ENCODE measurements at places on chromosomes 1 and 21.

- no peak for DNase-seq
Observed at GRCh38 chr1:19640363-19641316, 3.5 kb upstream of the NBL1 start.

- no peak for DNase-seq
Observed at GRCh38 chr21:31713973-31714740, 17.8 kb downstream of the SCAF4 start.

DNA sequence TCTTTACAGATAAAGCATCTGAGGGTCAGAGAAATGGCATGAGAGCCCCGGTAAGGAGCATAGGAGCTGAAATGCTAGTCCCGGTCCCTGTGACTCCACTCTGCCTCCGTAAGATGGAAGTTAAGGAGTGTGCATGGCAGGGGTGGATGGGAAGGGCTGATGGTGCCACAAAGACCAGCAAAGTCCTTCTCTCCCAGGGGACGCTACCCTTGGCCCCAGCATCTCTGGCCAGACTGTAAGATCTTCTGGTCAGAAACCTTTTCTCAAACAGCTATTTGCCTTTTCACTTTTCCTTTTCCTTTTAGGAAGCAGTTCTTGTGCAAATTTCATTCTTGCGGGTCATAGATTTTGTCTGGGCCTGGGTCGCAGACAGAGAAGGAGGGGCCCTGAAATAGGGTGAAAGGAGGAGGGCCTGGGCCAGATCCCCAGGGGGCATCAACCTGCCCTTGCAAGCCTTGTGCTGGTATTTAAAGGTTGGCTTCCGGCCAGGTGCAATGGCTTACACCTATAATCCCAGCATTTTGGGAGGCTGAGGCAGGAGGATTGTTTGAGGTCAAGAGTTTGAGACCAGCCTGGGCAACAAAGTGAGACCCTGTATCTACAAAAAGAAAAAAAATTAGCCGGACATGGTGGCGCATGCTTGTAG, 14.4 kb upstream of the EPS8L3 start:
- DNase-seq: no peak

DNA sequence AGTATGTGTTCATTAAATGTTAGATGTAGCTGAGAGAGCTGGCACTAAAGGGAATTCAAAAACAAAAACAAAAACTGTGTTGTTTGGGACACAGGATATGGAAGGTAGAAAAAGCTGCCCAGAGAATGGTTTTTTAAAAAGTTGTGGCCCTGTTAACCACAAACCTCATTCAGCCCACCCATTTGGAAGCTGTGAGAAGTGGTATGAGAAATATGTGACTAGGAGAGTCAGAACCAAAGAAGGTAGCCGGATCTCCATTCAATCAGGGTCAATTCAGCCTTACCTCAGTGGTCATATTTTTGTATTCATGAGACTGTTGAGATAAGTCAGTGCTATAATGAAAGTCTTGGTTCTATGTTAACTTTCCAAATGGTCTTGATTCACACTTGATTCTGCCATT, 29.8 kb upstream of the CACYBP start:
- DNase-seq: no peak

GRCh38 chr1:2559509-2560298, 3.5 kb downstream of the TNFRSF14 start:
- DNase-seq: no peak

DNA sequence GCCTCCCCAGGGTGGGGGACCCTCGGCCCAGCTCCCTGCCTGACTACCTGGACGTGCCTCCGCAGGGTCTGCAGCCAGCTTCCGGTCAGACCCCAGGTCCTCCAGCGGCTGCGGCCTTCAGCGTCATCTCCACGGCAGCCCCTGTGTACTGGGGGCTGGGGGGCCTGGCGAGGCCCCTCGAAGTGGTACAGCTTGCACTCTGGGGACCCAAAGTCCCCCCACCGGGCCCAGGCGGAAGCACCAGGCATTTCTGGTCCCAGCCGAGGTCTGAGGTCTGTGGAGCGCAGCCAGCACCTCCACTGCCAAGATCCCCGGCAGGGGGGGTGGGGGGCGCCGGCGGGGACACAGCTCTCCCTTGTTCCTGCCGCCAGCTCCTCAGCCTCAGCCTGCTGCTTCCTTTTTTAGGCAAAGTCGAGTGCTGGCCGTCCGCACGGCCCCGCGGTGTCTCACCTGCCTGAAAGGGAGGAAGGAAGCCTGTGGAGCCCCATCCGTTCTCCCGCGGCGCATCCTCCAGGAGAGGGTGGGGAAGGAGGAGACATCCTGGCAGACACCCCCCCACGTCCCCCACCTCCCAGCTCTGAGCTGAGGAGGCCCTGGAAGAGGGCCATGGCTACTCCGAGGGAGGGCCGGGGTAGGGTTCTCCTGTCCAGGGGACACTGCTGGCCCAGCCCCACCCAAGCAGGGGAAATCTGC, 1.2 kb upstream of the VWA1 start:
- no peak for DNase-seq

GRCh38 chr1:19644395-19644680, 227 bp downstream of the NBL1 start:
- DNase-seq: no peak

DNA sequence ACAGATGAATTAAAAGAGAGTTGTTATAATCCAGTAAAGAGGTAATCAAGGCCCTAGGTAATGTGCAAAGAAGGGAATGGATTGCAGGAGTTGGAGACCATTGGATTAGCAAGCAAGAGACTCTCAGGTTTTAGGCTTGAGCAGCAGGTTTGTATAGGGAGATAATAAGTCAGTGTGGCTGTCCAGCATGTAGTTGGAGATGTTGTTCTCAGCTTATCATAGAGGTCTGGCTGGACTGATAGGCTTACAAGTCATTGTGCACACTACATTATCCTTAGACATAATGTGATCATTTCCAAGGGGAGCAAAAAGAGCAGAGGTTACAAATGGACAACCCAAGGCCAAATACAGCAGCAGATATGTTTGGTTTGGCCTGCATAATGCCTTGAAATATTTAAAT, 45.9 kb upstream of the SAMD13 start:
- no peak for DNase-seq

- peak; percentile 54 for DNase-seq
Observed at GRCh38 chr21:36203603-36203889, 46.9 kb downstream of the DOP1B start.

GRCh38 chr1:12014141-12014991, 4.9 kb upstream of the MIIP start:
- DNase-seq: no peak

DNA sequence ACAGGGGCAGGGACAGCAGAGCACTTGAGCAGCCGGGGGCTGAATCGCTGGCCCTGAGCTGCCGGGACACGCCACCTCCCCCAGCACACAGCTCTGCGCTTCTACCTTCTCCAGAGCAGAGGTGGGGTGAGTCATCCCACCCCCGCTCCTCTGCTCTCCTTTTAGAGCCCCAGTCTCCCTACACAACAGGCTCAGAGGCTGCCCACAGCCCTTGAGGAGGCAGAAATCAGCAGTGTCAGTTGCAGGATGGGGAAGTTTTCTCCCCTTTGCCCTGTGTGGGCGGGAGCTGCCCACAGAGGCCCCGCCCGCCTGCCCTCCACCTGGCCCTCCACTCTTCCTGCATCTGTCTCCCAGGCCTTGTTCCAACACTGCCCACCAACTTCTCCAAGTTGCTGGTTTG, 94.6 kb downstream of the STUM start:
- DNase-seq: no peak

GRCh38 chr1:4307911-4308545, 346.4 kb upstream of the AJAP1 start:
- DNase-seq: no peak

- peak; percentile 58 for DNase-seq
Observed at GRCh38 chr1:43349594-43350306, 9.0 kb upstream of the CDC20 start.

DNA sequence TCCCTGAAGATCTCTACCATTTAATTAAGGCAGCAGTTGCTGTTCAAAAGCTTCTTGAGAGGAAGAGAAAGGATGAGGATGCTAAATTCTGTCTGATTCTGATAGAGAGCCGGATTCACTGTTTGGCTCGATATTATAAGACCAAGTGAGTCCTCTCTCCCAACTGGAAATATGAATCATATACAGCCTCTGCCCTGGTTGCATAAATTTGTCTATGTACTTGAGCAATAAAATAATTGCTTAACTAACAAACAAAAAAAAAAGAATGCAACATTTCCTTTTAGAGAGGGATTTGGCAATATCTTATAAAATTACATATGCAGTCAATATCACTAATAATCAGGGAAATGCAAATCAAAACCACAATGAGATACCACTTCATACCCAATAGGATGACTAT, 26.8 kb downstream of the ALDH9A1 start:
- DNase-seq: no peak

GRCh38 chr1:10865518-10866320, 69.3 kb upstream of the CASZ1 start:
- no peak for DNase-seq

- DNase-seq: no peak
Observed at GRCh38 chr1:51842261-51842660, 36.3 kb downstream of the NRDC start.

GRCh38 chr21:41750532-41751151, 16.2 kb downstream of the RIPK4 start:
- DNase-seq: no peak

- no peak for DNase-seq
Observed at GRCh38 chr1:207071426-207071825, 17.2 kb upstream of the C4BPB start.

GRCh38 chr1:32195972-32196823, 4.2 kb upstream of the CCDC28B start:
- no peak for DNase-seq

- DNase-seq: peak; percentile 27
Observed at GRCh38 chr1:10514490-10515235, 39.9 kb downstream of the PEX14 start.

DNA sequence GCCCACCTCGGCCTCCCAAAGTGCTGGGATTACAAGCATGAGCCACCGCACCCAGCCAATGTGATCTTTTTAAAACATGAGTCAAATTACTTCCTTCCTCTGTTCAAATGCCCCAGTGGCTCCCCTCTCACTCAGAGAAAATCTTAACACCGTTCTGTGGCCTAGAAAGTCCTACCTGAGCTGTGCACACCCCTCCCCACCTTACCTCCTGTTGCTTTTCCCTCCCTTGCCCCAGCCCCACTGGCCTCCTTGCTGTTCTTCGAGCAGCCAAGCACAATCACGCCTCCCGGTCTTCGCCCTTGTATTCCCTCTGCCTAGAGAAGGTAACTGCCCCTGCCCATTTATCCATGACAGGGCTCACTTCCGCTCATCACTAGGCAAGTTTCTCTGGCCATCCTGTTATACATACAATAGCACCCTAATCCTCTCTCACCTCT, 62.6 kb upstream of the RPL11 start:
- no peak for DNase-seq

DNA sequence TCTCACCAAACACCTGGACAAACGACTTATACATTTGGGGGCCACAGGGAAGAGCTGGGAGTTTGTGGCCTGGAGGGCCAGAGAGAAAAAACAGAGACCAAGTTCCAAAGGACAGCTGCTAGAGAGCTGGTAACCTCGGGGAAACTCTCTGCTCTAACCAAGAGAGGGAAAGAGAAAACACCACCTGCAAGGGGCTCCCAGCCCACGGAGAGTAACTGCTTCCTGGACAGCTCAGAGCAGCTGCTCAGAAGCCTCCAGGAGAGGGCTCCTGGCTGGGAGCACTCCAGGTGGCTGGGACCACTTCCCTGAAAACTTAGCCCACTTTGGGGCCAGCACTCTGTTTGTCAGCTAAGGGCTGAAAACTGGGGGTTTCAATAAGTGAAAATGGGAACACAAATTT, 154.8 kb upstream of the GRIK3 start:
- DNase-seq: no peak

DNA sequence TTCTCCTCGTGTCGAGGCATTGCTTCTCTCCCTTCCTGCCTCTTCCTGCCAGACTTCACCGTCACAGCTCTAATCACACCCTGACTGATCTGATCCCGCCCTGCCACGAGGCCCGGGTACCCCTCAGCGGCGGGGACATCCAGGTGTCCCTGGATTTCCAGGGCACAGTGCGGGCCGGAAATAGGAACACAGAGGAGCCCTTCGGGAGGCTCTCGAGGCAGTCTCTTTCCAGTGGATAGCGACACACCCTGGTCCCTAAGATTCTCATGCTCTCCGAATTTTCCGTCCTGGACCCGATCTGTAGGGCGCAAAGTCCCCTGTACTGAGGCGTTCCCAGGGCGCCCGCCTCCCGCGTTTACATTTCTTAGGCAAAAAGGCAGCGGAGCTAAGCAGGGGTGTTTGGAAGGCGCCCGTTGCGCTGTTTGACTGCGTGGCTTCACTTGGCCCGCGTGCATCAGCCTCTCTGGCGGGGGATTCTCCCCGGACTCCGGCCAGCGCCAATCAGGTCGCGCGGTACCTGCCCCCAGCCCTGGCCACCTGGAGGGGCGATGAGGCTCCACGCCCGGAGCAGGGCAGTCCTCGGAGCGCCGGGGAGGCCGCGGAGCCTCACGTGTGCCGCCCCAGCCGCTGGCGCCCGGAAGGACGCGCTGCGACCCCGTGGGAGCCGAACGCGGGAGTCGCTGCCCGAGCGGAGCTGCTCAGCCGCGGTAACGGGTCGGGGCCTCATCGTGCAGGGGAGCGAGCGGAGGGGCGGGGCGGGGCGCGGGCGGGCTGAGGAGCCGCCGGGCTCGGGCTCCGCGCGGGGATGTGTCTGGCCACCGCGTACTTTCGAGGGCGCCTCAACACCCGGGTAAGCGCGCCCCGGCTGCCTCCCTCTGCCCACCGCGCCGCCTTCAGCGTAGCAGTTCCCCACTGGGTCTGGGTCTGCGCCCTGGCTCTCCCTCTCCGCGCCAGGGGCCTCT, at the start of gene FAM163A:
Gene FAM163A, plus strand, starts transcription at position 575 of the 962 bp plus-strand sequence. CDS start 69,807 bp downstream, outside the sequence.
- no peak for DNase-seq

- no peak for DNase-seq
Observed at GRCh38 chr1:24501371-24502064, 1.1 kb upstream of the RCAN3 start.

DNA sequence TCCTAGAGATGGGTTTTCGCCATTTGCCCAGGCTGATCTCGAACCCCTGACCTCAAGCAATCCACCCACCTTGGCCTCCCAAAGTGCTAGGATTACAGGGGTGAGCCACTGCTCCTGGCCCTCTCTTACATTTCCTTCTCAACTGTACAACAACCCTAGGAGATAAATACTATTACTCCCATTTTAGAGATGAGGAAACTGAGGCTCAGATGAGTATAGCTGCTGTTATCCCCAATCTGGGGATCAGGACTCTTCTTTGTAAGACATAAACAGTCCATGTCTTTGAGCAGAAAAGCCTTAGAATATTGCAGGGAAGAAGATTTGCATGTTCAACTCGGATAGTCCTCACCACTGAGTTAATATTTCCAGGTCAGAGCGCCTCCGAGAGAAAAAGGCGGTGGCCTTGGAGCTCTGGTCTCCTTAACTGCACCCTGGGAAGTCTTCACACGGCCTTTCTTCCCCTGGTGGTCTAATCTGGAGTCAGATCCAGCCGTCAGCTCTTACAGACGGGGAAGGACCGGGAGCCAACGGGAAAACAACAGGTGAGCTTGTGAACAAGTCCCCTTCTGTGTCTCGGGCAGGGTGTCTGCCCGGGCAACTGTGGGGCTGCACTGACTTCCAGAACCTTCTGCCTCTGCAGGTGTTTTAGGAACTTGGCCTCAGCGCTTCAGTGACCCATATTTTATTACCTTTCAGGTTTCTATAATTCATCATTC, 5.9 kb upstream of the OLIG1 start:
- no peak for DNase-seq
